Body of pancreas (tissue), 4 donors: ENCODE measurements at places on chromosomes 6 and 20.

GRCh38 chr6:30870546-30870945 lies 13.8 kb upstream of the DDR1 start:
- peaks cover 4% of the 10 kb centered on the region for H3K4me1 ChIP-seq
- no peaks in the 10 kb centered on the region for H3K36me3 ChIP-seq
- H3K4me3 ChIP-seq, result no peak overlapping the region
- H3K27ac ChIP-seq, result no peak overlapping the region

GRCh38 chr6:120348926-120349325 lies 985.4 kb downstream of the TBC1D32 start:
- no peaks in the 10 kb centered on the region for H3K27me3 ChIP-seq
- DNase-seq, result no peak
- H3K4me3 ChIP-seq, result no peak overlapping the region
- no peaks in the 10 kb centered on the region for H3K4me1 ChIP-seq
- no peaks in the 10 kb centered on the region for H3K36me3 ChIP-seq
- no peak overlapping the region for H3K27ac ChIP-seq

- peaks cover 21% of the 10 kb centered on the region for H3K4me1 ChIP-seq
- DNase-seq, result no peak
- H3K27ac ChIP-seq, result no peak overlapping the region
- H3K27me3 ChIP-seq, result peaks cover 3% of the 10 kb centered on the region
- no peak overlapping the region for H3K4me3 ChIP-seq
Observed at GRCh38 chr6:99613409-99613704, 6.7 kb downstream of the PRDM13 start.

DNA sequence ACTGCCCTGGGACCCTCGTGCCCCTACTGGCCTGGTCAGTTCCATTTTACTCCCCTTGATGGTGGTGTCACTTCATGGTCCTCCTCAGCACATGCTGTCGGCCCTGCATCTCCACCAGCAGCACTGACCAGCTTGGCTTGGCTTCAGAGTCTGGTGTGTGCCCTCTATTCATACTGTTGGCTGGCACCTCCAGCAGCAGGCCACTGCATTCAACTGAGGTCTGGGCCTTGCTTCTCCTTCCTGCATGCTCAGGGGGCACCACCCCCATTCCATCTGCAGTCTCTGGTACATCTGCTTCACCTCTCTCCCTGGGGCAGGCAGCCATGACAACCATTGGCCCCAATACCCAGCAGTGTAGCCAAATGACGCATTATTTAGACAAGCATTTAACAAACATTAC lies 155.9 kb downstream of the SLC24A3 start:
- no peaks in the 10 kb centered on the region for H3K36me3 ChIP-seq
- no peak for DNase-seq
- no peak overlapping the region for H3K27ac ChIP-seq
- no peaks in the 10 kb centered on the region for H3K27me3 ChIP-seq
- no peaks in the 10 kb centered on the region for H3K4me1 ChIP-seq

- no peaks in the 10 kb centered on the region for H3K27me3 ChIP-seq
- H3K36me3 ChIP-seq, result no peaks in the 10 kb centered on the region
- no peak overlapping the region for H3K4me3 ChIP-seq
- H3K27ac ChIP-seq, result no peak overlapping the region
- DNase-seq, result no peak
Observed at GRCh38 chr6:21871831-21872230, 278.3 kb downstream of the SOX4 start.

DNA sequence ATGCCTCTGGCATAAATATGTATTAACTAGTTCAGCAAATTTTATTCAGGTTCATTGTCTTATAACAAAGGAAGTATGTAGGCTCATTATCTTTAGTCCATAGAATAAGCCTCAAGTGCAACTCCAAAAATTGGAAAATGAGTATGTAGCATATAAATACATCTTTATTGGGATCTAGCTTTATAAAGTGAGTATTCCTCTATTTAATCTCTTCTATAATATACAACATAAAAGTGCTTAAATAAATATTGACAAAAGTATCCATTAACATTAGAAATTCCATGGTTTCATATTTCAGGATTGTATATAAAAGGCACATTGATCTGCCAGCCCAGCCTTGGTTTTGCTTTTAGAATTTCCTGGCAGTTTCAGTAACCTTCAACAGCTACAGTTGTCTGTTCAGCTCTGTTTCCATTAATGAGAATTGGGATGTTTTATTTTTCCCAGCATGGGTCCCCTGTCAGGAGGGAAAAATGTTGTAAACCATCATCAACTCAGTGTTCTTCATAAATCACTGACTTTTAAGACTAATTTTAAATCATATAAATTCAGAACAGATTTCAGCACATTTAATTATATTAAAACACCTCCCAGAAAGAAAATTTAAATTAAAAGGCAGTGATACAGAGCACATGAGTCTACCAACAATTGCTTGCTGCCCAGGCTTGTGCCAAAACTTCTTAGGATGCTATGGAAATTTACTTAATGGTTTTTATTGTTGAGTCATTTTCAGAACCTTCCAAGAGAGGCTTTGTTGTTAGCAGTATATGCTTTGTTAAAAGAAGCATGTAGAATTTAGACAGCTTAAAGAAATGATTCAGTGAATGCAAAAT lies 119.7 kb downstream of the ADGRG6 start:
- no peaks in the 10 kb centered on the region for H3K36me3 ChIP-seq
- H3K27me3 ChIP-seq, result no peaks in the 10 kb centered on the region
- H3K4me1 ChIP-seq, result no peaks in the 10 kb centered on the region
- H3K27ac ChIP-seq, result no peak overlapping the region
- no peak overlapping the region for H3K4me3 ChIP-seq
- no peak for DNase-seq
